ENCODE measurements at places on chromosomes 5 and 9.

- no peak for DNase-seq
Measured at GRCh38 chr5:135571902-135572301, 6.9 kb downstream of the CXCL14 start.

GRCh38 chr9:135610290-135611141 is 28.8 kb downstream of the GLT6D1 start:
- DNase-seq: peak; percentile 6

DNA sequence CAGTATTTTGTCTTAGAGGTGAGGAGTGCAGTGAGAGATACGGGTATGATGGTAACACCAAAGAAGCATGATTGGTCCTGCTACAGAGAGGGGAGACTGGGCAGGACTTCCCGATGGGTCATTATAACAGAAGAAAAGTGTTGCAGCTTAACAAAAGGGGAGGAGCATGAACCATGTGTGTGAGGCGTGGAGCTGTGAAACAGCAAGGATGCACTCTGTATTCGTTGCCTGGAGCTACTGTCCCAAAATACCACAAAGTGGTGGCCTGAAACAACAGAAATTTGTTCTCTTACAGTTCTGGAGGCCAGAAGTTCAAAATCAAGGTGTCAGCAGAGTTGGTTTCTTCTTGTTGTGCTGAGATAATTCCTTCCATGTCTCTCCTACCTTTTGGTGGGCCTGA is 59.4 kb upstream of the GRHPR start:
- no peak for DNase-seq

- no peak for DNase-seq
Measured at GRCh38 chr9:119366909-119367682, 2.1 kb downstream of the BRINP1 start.

- no peak for DNase-seq
Measured at GRCh38 chr5:143716881-143717280, 95.1 kb upstream of the HMHB1 start.

- no peak for DNase-seq
Measured at GRCh38 chr9:18268381-18268780, 205.6 kb upstream of the ADAMTSL1 start.

DNA sequence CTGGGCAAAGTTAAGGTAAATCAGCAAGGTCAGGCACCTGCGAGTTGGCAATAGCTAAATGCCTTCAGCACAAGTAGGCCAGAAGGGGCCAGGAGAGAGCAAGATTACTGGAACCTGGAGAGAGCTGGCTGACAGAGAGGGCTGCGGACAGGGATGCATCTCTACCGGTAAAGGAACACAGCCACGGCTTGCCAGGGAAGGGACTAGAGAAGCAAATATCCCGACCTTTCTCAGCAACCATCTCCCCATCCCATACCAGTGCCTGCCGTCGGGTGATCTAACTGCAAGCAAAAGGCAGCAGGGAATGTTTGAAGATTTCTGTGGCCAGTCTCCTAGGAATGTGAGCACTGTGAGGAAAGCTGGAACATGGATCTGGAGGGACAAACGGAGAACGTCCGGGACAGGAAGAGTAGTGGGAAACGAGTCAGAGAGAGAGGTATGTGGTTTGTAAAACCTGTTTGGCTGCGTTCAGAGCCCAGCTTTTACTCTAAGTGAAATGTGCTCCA is 15.9 kb upstream of the ABLIM3 start:
- DNase-seq: peak; percentile 43

DNA sequence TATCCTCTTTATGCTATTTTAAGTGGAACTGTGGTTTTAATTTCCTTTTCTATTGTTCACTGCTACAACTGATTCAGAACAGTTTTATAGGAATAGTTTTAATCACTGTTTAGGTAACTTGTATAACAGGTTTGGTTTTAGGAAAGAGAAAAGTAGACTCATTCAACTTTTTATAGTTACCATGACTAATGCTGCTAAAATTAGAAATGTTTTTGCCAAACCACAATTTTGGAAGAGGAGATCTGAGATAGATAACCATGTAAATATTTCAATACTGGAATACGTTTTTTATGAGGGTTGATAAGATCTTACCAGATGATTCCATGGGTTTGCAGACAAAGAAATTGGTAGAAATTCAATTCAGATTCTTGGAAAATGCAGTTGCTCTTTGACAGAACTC is 404.6 kb upstream of the ARRDC3 start:
- DNase-seq: no peak

- DNase-seq: no peak
Measured at GRCh38 chr5:39235648-39236047, 16.3 kb upstream of the FYB1 start.

DNA sequence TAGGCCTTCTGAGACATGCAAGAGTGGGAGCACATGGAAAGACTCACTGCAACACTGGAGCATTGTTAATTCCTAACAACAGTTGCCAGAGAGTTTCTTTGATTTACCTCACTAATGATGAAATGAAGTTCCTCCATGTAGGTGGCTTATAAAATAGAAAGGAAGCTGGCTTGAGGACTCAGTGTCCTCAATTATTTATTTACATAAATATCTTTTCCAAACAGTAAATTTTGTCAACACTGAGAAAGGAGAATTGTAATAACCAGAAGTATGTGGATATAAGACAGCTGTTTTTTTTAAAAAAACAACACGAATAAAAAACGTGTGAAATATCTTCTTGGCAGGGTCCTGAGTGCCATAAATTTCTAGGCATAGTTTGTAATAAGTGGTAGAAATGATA is 9.1 kb upstream of the SLC27A6 start:
- no peak for DNase-seq

- DNase-seq: no peak
Measured at GRCh38 chr5:35990941-35991611, at the start of gene UGT3A1. Gene UGT3A1, minus strand, starts transcription at chr5:35991390. Its CDS starts 150 bp downstream, at chr5:35991240.

GRCh38 chr9:127451858-127452656 is 747 bp downstream of the LRSAM1 start:
- DNase-seq: peak; percentile 16

DNA sequence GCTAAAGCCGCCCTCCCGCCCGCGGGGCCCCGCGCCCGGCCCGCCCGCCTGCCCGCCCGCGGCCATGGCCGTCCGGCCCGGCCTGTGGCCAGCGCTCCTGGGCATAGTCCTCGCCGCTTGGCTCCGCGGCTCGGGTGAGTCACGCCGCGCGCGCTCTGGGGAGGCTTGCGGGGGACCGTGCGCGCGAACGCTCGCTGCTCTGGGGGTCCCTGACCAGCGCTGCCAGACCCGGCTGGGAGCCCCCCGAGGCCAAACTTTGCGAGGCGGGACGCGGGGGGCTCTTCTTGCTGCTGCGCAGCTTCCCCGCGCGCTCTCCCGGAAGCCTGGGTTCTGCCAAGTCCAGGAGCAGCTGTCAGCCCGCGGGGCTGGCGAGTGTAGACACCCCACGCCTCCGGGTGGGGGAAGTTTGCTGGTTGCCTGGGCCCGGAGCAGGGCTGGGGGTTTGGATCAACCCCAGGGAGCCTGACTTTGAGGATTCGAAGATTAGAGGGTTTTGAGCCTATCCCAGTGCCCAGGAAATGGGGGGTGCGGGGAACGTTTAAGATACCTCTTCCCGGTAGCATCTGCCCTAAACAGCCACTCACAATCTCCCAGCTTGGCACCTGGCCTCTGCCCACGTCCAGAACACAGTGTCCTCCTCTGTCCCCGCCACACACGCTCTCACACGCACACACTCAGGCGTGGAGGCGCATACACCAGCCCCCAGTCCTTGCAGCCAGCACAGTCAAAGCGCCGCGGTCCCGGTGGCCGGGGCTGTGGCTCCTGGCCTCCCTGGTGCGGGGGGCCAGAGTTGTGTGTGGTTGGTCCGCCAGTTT is 535 bp downstream of the UNC5A start:
- DNase-seq: no peak

GRCh38 chr9:3862561-3862960 is 336.8 kb upstream of the RFX3 start:
- DNase-seq: no peak

- DNase-seq: no peak
Measured at GRCh38 chr5:116759860-116760640, 185.4 kb upstream of the SEMA6A start.

DNA sequence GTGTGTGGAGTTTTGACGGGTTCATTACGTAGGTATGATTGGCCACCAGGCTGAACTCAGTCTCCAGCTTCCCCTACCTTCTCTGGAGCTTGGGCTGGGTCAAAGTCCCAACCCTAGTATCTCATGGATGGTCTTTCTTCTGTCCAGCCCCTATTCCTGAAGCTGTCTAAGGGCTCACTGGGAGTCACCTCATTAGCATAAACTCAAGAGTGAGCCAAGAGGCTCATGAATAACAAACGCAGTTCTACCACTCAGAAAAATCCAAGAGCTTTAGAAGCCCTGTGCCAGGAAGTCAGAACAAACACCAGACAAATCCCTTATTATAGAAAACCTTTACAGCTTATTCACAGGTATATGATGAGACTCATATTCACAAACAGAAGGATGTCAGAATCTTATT is 180.3 kb upstream of the NFIL3 start:
- DNase-seq: no peak

GRCh38 chr5:165130656-165131055 is 1625.2 kb downstream of the MAT2B start:
- DNase-seq: no peak

DNA sequence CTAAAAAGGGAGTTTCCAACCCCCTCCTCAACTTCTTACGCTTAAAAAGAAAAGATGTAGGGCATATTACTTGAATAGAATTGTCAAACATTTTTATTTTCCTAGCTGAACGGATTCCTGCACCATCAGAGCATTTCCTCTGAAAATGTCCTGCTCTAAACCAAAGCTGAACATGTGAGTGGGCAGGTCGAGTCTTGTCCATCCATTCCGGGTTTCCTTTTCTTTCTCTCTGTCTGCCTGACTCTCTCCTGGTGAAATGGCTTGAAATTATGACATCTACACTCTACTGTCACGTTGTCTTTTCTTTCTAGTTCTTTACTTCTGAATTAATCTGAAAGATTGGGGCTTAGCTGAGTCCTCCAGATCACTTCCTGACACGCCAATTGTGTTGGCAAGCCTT is 39.2 kb upstream of the PTPN3 start:
- no peak for DNase-seq

DNA sequence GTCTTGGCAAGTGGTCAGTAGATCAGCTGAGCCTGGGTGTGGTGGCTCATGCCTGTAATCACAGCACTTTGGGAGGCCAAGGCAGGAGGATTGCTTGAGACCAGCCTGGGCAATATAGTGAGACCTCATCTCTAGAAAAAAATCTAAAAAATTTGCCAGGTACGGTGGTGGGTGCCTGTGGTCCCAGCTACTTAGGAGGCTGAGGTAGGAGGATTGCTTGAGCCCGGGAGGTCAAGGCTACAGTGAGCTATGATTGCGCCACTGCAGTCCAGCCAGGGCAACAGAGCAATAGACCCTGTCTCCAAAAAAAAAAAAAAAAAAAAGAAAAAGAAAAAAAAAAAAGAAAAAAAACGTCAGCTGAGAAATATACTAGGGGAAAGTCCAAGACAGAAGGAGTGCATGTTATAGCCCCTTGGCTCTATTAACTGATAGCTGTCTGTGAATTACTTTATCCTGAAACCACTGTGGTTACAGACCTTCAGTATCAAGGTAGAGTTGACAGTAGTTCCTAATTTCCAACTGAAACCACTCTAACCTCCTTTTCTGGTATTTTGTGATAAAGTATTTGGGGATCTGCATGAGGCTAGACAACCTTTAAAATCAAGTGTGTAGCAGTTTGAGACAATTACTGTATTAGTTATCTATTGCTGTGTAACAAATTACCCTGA is 2.3 kb upstream of the INIP start:
- DNase-seq: no peak

DNA sequence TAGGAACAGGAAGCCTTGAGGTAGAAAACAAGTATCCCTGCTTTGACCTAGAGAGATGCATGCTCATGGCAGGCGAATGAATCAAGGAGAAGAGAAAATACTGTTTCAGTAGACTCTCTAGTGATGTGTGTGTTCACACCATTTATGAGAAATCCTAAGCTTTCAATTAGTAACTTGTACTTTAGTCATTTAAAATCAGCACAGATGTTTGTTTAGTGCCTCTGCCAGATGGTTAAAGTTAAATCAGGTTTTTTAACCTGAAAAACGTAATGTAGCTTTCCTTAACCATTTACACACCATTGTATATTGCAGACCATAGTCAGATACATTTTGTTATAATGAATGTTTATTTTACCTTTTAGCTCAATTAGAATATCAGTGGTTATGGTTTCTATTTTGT is 5.0 kb downstream of the TJP2 start:
- no peak for DNase-seq

- DNase-seq: peak; percentile 53
Measured at GRCh38 chr5:55096861-55097260, 5.6 kb upstream of the GZMA start.

- DNase-seq: no peak
Measured at GRCh38 chr5:132776938-132777208, 166 bp downstream of the SEPTIN8 start.

DNA sequence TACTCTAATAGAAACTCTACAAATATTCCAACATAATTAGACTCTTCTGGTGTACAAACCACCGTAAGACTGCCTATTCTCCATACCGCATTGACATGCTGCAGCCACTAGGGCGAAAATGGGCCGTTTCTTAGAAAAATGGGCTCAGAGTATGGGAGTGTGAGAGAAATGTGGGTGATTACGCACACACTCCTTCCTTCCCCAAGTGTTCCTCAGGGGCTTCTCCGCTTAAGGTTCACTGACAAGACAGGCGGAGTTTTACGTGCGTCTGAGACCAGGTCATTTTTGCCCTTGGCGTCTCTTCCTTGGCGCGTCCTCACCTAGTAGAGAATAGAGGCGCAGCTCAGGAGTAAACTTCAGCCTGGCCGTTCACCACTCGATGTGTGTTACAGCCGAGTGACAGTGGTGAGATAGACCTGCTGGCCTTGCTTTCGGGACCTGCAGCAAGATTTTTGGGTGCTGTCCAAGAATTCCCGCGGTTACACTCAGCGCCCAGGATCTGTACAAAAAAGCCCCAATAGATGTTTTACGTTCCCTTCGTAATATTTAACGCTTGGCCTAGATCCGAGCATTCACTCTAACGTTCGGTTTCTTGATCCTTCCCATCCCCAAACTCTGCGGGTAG is 1.8 kb upstream of the NTRK2 start:
- DNase-seq: no peak

- DNase-seq: no peak
Measured at GRCh38 chr9:107240260-107240659, 42.8 kb upstream of the RAD23B start.

DNA sequence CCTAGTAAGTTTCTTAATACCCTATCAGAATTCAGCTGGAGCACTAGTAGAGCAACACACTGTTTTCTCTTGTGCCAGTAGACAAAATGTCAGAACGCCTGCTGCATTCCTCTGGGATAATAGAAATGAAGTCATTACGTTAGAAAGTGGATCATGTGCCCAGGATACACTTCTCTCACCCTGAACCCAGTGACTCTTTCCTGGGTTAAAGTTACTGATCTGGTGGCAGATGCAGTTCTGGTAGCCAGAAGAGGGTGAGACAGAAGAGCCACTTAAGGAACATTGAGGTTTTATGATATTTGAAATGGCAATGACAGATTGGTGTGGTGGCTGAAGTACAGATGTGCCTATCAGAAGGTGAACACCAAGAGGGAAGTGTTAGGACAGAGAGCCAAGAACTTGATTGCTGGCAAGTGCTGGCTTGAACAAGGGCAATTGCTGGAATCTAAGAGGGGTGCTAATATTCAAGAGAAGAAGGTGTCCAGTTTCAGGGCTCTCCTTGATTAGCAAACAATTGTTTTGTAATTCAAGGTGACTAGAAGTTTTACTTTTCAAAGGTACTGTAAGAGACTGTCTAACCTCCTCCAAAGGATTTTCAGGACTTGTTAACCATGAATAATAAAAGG is 93.7 kb upstream of the ERBIN start:
- no peak for DNase-seq

All from mucosa of gallbladder (tissue), 1 donor.